ENCODE measurements at places on chromosomes 7 and 10.

DNA sequence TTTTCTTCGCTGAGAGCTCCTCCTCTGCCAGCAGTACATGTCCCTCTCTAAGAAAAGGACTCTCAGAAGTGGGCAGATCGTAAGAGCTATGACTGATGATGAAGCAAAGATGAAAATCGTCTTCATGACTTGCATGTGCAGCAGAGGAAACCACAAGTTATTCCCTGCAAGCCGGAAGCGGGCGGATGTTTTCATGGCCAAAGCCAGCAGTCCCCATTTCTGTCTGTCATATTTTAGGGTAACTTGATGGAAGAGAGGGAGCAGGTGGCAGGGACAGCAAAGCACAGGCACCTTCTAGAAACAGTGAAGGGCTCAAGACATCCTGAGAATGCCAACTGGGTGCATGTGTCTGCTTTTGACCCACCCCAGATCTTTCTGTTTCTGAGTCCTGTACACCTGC, 19.9 kb downstream of the KLF6 start:
- no peak for DNase-seq

DNA sequence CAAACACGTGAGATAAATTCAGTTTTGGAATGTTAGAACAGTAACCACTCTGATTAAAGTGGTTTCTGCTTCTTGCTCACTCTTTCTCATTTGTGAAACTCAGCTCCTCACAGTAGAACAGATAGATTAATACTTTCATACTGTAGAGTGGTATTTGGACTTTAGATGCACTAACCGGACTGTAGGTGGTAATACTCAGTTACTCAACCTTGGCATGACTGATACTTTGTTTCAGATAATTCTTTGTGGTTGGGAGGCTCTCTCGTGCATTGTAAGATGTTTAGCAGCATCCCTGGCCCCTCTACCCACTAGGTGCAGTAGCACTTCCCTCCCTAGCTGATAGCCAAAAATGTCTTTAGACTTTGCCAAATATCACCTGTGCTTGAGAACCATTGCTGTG, 37.6 kb downstream of the MCU start:
- DNase-seq: no peak

DNA sequence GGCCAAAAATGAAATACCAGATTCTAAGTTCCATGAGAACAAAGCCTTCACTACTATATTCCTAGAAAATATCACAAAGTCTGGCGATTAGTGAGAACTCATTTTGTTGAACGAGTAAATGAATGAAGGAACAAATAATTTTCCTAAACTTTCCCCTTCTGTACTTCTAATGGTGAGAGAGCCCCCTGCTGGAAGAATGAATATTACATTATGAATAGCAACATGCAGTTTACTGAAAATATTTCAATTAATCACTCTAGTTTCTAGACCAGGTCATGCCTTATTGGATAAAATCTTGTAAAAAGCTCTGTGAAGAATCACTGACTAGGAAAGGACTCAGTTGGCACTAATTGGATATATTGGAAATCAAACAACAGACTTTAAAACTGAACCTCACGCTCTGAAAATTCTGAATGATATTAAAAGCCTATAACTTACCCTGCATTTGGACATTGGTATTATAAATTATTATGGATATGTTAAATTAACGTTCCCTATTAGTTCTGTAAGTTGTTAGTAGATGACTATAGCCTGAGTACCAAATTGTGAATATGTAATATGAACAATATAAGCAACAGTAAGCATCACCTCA, 32.4 kb upstream of the MTPN start:
- DNase-seq: peak; percentile 59

GRCh38 chr10:102753718-102754117, 10.0 kb downstream of the WBP1L start:
- DNase-seq: no peak

- DNase-seq: peak; percentile 72
These were observed 237.8 kb downstream of the SEMA3E start for GRCh38 chr7:83410989-83411591.

DNA sequence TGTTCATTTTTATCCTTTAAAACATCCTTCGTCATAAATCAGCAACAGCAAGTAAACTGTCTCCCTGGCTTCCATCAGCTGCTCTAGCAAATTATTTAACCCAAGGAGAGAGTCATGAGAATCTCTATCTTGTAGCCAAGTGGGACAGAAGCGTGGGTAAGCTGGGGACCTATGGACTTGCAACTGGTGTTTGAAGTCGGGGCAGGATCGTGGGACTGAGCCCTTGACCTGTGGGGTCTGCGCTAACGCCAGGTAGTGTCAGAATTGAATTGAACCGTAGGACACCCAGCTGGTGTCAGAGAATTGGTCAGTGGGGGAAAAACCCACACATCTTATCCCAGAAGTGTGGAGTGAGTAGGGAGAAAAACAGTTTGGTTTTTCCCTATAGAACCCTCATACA, 13.4 kb downstream of the AIFM2 start:
- no peak for DNase-seq

DNA sequence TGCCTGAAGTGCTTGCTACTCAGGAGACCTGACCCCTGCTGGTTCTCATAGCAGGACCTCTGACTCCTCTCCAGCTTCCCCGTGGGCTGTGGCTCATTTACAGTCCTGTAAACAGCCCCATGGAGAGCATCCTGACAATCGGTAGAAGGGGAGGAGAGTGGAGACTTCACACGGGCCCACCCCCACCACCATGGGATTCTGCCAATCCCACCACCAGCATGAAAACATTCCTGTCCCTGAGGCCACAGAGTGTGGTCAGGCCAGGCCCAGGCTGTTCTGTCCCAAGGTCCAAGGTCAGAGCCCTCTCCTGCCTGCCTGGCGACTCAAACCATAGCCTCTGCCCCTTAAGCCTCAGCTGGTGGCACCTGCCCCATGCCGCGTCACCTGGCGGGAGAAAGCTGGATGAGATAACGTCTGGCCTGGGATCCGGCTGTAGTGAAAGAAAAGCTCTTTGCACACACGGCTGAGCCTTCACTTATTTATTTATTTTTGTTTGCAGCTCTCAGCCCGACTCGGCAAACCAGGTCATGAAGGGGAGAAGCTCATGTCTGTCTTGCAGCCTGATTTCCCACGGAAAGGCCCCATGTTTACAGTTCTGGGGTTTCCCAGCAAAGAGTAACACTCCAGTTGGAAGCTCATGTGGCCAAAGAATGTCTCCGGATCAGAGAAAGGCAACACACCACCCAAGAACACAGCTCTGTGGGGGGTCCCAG, 293.6 kb upstream of the ZMIZ1 start:
- no peak for DNase-seq

- DNase-seq: no peak
These were observed 98.5 kb upstream of the CTTNBP2 start for GRCh38 chr7:117971556-117972244.

DNA sequence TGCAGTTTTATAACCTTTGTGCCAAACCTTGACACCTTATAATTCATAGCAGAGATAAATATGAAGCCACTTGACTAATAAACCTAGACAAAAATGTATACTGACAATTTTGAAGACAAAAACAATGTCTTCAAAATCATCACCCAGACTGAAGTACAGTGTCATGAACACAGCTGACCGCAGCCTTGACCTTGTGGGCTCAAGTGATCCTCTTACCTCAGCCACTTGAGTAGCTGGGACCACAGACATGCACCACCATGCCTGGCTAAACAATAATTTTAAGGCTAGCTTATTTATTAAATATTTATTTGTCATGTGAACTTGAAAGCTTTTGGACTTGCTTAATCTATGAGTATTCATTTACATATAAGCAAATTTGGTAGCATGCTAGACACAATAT, 24.3 kb downstream of the IL6 start:
- DNase-seq: no peak

GRCh38 chr10:13521026-13521425, 7.8 kb downstream of the BEND7 start:
- DNase-seq: no peak

GRCh38 chr7:35658606-35659201, 36.2 kb downstream of the HERPUD2 start:
- DNase-seq: no peak

DNA sequence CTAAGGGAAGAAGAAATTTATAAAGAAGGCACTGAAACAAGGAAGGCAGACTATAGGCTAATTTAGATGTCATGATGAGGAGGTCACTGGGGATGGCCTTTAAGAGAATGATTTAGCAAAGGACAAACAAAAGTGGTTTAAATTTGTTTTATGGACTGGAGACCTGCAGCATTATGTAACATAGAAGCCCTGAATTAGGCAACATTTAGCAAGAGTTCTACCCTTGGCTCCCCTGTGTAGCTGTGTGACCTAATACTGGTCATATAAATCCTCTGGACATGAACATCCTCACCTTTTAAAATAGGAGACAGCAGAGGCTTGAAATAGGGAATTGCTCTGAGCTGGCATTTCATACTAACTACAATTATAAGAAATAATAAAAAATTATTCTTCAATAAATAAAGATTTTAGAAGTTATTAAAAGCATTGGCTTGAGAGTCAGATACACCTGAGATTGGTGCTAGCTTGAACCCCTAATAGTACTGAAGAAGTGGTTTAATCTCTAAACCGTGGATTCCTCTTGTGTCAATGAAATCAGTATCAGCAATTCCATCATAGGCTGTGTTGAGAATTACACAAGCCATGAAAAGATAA, 48.9 kb downstream of the RNLS start:
- no peak for DNase-seq

DNA sequence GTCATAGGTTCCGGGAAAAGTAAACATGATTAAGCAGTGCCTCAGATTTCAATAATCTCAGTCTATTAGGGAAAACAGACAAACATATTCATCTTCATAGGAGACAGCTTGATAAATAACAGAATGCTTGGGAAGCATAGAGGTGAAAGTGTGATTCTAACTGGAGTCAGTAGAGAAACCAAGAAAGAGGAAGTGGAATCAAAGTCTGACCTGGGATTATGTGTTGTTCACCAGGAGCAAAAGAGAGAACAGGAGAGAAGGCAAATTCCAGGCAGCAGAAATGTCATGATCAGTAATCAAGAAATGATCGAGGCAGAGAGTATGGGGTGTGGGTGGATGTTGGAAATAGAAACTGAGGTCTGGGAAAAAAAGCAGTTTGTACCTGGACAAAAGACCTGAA, 43.7 kb downstream of the DGKB start:
- no peak for DNase-seq

GRCh38 chr10:91339729-91340128, 70.4 kb upstream of the HECTD2 start:
- no peak for DNase-seq

- no peak for DNase-seq
These were observed 35.1 kb upstream of the ZNF273 start for GRCh38 chr7:64867863-64868440.

DNA sequence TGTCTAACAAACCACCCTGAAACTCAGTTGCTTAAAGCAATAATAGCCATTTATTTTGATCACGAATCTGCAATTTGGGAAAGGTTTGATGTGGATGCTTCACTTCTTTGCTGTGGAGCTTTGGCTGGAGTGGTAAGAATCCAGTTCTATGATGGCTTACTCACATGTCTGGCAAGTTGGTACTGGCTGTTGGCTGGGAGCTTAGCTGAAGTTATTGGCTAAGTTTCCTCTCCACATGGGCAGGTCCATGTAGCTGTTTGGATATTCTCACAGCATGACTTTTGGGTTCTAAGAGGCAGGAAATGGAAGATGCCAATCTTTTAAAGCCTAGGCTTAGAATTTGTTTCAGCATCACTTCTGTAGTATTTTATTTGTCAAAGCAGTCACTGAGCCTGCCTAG, 277.6 kb upstream of the NRP1 start:
- no peak for DNase-seq
